M059J (cell line): ENCODE measurements at places on chromosomes 6 and 20. TPM values are rescaled to one million over a fixed set of nuclear protein-coding genes. Genes with fewer than 3 reads are reported as not detected.

DNA sequence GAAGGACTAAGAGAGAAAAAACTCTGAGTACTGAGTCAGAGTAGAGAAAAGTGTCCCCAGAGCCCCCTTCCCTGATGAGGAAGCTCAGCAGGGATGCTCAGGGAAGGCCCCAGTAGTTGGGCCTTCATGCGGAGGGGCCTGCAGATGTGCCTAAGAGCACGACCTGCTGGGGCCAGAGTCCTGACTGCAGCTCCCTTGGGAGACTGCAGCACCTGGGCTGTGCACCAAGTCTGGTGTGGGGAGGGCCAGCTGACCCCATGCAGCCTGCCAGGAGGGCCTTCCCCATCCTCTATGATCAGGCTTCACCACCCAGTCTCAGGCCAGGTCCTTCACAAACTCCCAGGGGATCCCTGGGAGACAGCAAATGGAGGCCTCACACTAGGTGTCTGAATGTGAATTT, 130.4 kb downstream of the FNDC1 start:
- no peak for DNase-seq

DNA sequence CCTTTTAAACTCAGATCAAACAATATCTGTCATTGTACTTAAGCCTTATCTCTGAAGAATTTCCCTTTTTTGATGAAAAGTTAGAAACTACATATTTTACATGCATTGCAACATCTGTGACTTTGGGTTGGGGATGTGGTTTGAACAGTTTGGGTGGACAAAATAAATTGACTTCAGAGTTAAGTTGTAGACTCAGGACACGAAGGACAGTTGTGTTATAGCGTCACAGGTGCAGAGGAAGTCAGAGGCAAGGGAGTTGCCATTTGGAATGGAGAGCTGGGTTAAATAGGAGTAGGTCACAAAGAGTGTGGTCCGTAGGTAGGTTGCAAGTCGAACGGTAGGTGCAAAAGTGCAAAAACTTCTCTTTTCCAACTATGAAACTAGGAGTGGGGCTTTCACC, 46.0 kb downstream of the ZFAND3 start:
- no peak for DNase-seq

POM121L2 gene
- total RNA-seq = not detected in 2 replicates

EHMT2 gene
- 51.0 and 73.4 TPM in 2 replicates for total RNA-seq
